ACHN (cell line): ENCODE measurements at places on chromosomes 13 and 19.

DNA sequence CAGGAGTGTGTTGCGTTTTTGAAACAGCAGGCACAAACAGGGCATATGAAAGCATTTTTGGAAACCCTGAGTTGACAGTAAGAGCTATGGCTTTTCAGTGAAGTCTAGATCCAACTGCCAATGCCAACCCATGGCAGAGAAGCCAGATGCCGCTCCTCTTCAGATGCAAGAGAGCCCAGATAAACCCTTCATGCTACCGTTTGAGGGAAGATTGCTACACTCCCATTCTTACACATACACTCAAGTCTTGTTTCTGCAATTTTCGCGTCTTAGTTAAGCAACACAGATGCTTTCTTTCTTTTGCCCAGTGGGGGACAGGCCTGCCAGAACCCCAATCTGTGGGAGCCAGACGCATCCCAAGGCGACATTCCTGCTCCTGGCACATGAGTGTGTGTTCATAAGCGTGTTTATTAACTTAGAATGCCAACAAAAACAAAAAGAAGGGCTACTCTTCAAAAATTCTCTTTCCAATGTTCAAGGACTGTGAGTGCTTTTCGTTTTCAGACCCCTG lies 10.4 kb downstream of the BORCS8 start:
- no peak for DNase-seq

DNA sequence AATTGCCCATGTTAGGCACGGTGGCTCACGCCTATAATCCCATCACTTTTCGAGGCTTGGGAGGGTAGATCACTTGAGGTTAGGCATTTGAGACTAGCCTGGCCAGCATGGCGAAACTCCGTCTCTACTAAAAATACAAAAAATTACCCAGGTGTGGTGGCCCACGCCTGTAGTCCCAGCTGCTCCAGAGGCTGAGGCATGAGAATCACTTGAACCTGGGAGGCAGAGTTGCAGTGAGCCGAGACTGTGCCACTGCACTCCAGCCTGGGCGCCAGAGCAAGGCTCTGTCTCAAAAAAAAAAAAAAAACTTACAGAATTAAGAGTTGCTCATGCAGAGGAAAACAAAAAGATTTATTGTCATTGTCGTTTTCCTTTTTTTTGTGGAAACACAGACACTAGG lies 3.4 kb upstream of the PSMC4 start:
- DNase-seq: no peak

GRCh38 chr13:51035978-51036377 lies 75.1 kb downstream of the C13orf42 start:
- DNase-seq: no peak

DNA sequence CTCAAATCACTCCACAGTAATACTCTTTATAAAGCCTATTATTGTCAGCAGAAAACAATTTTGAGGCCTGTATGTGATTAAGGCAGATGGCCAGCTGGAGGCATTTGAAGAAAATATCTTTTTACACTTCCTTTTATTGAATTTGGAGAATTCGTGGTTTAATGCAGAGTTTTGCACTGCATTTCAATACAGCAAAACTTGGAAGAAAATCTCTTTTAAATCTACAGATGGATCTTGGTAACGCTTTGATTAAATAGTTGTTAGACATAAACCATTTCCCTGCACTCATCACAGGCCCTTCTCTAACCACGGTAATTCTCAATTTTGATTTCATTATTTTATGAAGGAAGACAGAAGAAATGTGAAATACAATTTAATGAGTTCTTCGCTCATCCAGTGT lies 185.7 kb downstream of the RFC3 start:
- DNase-seq: no peak

- DNase-seq: no peak
Measured at GRCh38 chr19:4692251-4693077, 22.3 kb upstream of the MYDGF start.

DNA sequence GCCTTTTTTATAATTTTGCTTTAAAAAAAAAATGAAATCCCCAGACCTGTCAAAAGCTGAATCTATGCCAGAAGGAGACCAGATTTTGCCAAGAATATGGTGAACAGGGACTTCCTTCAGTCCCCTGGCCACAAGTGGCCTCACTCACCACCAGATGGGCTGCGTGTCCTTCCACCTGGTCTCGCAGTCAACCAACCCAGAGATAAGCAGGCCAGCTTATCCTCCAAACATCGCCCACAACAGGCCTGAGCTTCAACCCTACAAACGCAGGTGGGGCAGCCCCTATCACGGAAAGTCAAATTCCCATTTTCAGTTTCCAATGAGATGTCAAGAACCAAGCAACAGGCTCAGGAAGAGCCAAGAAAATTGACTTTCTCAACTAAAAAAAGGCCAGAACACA lies 30.5 kb downstream of the STK24 start:
- DNase-seq: no peak

- DNase-seq: no peak
Measured at GRCh38 chr13:85638265-85638664, 161.0 kb downstream of the SLITRK6 start.

- peak; percentile 33 for DNase-seq
Measured at GRCh38 chr13:38784036-38784880, 97.4 kb downstream of the FREM2 start.

DNA sequence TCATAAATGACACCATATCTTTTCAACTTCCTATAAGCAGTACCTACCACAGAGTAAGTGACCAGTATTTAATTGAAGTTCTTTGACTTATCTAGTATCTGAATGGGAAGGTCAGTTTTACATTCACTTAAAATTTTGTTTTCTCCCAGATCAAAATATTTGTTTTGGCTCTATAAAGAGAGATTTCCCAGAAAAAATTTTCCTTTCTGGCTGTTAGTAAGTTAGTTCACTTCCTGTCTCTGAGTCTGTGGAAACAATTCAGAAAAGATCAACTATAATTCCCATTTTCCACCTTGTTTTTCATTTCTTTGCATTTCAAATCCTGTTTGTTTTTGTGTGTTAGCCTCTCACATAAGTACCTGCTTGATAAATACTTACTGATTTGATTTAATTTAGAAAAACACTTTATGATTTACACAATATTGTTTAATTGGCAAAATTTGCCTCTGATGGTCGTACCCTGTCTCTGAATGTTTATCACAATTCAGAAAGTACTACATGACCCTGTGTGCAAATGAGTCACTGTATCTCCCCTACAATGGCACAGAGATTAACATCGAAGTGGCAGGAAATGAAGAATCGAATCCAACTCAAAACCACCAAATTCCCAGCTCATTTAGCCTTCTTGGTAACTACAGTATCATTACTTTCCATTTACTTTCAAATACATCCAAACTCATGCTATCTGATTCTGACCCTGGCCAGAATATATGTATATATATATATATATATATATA lies 15.4 kb upstream of the MED4 start:
- no peak for DNase-seq

DNA sequence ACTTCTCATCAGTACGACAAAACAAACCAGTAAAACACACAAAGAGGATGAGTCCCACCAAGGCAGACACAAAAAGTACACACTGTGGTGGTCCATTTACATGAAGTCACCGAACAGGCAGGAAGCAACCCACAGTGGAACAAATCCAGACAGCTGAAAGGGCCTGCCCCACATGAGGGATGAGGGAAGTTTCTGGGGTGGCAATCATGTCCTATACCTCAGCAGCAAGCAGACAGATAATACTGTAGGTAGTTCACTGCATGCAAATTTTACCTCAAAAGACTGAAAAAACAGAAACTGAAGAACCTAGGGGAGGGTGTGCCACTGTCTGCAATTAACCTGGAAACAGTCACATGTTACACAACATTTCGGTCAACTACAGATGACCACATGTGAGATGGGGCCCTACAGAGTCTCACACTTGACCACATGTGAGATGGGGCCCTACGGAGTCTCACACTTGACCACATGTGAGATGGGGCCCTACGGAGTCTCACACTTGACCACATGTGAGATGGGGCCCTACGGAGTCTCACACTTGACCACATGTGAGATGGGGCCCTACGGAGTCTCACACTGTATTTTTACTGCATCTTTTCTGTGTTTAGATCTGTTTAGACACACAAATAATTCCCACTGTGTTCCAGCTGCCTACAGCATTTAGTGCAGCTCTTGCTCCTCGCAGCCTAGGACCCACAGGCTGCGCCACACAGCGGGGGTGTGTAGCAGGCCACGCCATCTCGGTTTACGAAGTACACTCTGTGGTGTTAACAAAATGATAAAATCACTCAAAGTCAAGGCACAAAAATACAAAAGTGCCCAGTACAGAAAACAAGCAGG lies 22.2 kb downstream of the PCID2 start:
- DNase-seq: no peak

- no peak for DNase-seq
Measured at GRCh38 chr13:98428256-98428966, 148.5 kb downstream of the STK24 start.

- no peak for DNase-seq
Measured at GRCh38 chr13:106958621-106959048, 390.7 kb upstream of the ARGLU1 start.

DNA sequence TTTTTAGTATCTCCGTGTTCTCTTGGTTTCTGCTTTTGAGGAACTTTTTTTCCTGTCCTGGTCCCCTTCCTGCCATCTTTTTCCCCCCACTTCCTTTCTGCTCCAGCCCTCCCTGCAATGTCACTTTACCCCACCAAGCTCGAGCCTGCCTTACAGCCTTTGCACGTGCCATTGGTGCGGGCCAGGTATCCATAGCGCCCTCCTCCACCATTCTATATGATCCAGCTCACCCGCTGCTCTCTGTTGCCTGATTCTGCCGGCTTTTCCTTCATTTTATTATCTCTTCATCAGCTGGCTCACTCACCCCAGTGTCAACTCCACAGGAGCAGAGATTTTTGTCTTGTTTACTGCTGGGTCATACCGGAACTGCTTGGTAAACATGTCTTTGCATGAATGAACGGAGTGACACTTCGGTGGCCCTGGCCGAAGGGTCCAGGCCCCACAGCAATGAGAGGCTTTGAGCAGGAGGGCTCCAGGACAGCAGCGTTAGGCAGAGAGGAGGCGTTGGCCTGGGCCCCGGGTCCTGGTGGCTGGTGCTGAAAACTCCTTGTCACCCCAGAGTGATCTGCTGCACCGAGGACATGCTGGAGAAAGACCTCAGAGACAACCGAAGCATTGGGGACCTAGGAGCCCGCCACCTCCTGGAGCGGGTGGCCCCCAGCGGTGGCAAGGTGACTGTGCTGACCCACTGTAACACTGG lies 1.2 kb downstream of the MRI1 start:
- DNase-seq: no peak

DNA sequence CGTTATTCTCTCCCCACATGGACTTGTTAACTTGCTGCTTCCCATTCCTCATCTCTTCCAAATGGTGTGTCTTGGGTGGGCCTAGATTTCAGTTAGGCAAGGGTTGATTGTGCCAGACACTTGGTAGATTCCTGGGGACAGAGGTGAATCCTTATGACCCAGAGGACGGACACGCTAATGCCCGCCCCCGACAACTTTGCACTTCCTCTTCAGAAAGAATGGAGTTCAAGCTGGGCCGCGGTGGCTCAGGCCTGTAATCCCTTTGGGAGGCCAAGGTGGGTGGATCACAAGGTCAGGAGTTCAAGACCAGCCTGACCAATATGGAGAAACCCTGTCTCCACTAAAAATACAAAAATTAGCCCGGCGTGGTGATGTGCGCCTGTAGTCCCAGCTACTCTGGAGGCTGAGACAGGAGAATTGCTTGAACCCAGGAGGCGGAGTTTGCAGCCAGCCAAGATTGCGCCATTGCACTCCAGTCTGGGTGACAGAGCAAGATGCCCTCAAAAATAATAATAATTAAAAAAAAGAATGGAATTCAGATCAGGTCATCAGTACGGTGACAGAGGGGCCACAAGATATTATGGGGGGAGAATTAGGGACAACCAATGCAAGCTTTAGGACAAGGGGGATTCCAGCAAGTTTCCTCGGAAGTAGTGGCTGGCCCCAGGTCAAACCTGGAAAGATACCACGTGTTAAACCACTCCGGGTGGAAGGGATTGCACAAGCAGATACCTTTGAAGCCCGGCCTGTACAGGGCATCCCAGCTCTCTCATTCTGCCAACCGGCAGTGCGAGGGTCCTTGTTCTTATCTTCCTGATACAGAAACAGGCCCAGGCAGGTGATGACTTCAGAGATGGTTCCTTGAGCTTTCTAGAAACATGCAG lies 2.7 kb downstream of the MYO9B start:
- DNase-seq: no peak

- no peak for DNase-seq
Measured at GRCh38 chr13:46206143-46206542, 5.6 kb upstream of the LRRC63 start.

GRCh38 chr13:48303359-48304142 lies at the start of gene RB1:
Gene RB1, plus strand, starts transcription at chr13:48303751. Its CDS starts 162 bp downstream, at chr13:48303913.
- peak; percentile 90 for DNase-seq

DNA sequence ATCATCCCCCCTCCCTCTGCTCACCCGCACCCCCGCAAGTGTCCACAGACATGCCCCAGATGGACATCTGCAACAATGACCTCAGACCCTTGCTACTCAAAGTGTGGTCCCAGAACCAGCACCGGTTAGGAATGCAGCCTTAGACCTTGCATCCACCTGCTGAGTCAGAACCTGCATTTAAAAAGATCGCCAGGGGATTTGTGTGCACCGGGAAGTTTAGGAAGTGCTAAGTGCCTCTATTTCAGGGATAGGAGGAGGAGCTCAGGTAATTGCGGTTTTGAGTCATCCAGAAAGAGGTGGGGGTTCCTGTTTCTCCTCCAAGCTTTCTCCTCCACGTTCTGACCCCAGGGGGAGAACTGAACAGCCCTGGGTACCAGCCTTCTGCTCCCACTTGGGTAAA lies 46.2 kb downstream of the CACNA1A start:
- DNase-seq: no peak

DNA sequence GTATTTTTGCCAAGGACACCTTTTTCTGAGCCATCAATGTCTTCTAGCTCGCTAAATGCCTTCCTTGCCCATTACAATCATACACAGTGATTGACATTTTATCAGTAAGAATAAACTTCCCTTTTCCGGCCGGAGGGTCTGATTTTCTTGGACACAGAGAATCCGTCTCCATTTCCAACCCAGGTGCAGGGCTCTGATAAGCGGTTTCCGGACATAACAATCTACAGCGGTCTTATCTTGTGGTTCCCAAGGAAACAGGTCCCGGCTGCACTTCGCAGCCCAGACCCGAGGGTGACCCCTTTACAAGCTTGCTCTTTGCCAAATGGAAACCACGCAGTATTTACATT lies 5.1 kb upstream of the ZNF77 start:
- DNase-seq: peak; percentile 20

- no peak for DNase-seq
Measured at GRCh38 chr13:21006141-21007005, 55.0 kb downstream of the LATS2 start.

GRCh38 chr19:19537075-19538048 lies 703 bp upstream of the CILP2 start:
- no peak for DNase-seq

- DNase-seq: no peak
Measured at GRCh38 chr13:40464337-40465014, 202.0 kb downstream of the FOXO1 start.
